ENCODE measurements at places on chromosomes 4 and X.

GRCh38 chrX:75603833-75604232, 81.0 kb upstream of the ZDHHC15 start:
- DNase-seq, result no peak

- no peak for DNase-seq
Measured at GRCh38 chrX:101385026-101385684, 836 bp downstream of the BTK start.

- no peak for DNase-seq
Measured at GRCh38 chrX:47484885-47485284, 1.9 kb upstream of the ZNF41 start.

DNA sequence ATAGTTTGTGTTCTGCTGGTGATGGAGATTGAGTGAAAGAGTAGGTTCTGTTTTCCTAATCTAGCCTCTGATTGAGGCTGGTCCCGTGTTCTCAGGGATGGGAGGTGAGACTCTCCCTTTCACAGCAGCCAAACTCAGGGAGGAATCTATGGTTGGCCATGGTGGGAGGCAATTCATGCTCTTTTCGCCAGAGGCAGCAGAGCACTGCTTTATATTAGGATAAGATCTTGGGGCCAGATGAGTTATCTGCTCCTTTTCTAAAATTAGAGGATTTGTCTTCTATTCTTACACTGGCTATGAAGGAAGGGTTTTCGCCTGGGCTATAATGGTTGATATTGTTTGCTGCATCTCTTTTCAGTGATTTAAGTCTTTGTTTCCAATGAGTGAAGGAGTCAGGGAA, 63.9 kb upstream of the NLGN4X start:
- DNase-seq, result no peak

GRCh38 chrX:9724711-9725110, 40.9 kb downstream of the GPR143 start:
- no peak for DNase-seq

GRCh38 chr4:21952549-21952948, 4.0 kb upstream of the KCNIP4 start:
- no peak for DNase-seq

Data from activated CD8-positive, alpha-beta memory T cell treated with anti-CD3 and anti-CD28 coated beads for 4 hours (primary cell).